GM12864 (cell line): ENCODE measurements at places on chromosomes 4 and X.

- no peak for DNase-seq
Measured at GRCh38 chr4:87120411-87121162, 99.8 kb downstream of the KLHL8 start.

DNA sequence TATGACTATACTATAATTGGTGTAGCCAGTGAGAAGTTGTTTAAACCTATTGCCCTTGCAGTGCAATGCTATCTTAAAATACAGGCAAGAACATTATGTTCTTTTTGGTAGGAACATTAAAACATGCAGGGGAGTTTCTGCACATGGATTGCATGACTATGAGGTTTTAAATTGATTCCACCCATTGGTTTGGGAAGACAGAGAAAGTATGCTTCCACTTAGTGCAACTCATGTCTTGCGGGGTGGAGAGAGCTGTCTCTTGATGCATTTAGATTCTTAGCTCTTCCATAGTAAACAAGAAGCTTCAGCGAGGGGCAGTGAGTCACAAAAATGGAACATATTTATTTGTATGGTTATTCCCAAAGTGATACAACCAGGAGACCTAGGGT lies 39.5 kb upstream of the RASL11B start:
- no peak for DNase-seq

- DNase-seq, result no peak
Measured at GRCh38 chrX:350534-351323, 32.1 kb upstream of the GTPBP6 start.

- no peak for DNase-seq
Measured at GRCh38 chr4:54197926-54198325, 31.2 kb upstream of the PDGFRA start.

DNA sequence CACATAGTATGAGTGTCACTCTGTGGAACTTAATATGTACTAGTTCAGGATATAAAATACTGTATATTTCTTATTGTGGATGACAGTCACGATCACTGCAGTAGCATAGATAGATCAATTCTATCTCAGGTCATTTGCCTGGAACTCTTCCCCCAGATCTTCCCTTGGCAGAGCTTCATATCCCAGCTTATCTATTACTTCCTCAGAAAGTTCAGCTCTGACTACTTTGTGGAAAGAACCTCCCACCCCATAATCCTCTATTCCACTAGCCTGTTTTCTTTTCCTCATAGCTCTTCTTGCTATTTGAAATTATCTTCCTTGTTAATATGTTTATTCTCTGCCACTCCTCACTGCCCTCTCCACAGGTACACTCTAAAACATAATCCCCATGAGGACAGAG lies 10.9 kb downstream of the FAM241A start:
- no peak for DNase-seq

DNA sequence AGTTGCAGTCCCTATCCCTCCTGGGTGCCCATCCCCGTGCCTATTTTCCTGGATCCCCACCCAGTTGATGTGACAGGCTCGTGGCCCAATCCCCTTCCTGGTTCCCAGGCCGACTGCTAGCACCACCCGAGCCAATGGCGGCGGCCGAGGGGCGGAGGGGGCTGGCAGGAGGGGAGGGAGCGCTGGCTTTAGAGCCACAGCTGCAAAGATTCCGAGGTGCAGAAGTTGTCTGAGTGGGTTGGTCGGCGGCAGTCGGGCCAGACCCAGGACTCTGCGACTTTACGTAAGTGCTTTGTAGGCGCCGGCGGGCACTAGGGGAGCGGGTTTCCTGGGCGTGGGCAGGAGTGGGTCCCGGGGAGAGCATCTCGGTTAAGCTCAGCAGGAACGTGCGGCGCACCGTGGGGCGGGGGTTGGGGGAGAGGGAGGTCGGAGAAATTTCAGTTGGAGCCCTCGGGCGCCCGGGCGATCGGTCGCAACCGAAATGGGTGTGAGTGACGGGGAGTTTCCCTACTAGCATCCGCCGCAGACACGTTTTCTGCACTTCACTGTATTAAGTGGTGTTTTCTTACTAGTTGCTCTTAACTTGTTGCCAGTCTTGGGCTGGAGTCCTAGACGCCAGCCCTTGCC lies at the start of gene PLS3:
Gene PLS3 (plus strand): TSS at position 197 of the 627 bp plus-strand sequence. CDS start 49,077 bp downstream, outside the sequence.
- DNase-seq, result peak; percentile 19

GRCh38 chr4:10245751-10246150 lies 129.2 kb upstream of the WDR1 start:
- DNase-seq, result no peak
